ENCODE measurements at places on chromosomes 6 and 20.

- DNase-seq: no peak
These were observed 99.9 kb upstream of the RIN2 start for GRCh38 chr20:19658137-19658536.

GRCh38 chr6:15358579-15359327 lies 112.9 kb downstream of the JARID2 start:
- DNase-seq: no peak

DNA sequence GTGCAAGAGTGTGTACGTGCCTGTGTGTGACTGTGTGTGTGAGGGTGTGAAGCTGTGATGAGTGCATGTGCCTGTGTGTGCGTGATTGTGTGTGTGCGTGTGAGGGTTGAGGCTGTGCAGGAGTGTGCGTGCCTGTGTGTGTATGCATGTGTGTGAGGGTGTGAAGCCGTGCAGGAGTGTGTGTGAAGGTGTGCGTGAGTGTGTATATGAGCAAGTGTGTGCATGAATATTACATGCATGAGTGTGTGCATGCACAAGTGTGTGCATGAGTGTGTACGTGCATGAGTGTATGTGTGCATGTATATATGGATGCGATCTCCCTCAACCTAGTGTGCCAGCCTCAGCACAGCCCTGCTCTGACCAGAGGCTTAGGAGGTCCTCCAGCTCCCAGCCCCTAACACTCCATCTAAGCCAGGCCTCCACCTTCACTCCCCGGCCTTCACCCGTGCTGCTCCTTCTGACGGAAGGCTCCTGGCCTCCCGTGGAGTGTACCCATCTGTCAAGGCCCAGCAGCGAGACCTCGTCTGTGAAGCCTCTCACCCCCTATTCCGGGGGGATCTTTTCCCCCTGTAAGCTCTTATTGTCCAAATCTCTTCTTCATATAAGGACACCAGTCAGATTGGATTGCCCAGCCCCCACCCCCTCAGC lies 19.9 kb upstream of the PHACTR3 start:
- DNase-seq: no peak

GRCh38 chr6:39156801-39157200 lies 41.8 kb upstream of the SAYSD1 start:
- DNase-seq: no peak

DNA sequence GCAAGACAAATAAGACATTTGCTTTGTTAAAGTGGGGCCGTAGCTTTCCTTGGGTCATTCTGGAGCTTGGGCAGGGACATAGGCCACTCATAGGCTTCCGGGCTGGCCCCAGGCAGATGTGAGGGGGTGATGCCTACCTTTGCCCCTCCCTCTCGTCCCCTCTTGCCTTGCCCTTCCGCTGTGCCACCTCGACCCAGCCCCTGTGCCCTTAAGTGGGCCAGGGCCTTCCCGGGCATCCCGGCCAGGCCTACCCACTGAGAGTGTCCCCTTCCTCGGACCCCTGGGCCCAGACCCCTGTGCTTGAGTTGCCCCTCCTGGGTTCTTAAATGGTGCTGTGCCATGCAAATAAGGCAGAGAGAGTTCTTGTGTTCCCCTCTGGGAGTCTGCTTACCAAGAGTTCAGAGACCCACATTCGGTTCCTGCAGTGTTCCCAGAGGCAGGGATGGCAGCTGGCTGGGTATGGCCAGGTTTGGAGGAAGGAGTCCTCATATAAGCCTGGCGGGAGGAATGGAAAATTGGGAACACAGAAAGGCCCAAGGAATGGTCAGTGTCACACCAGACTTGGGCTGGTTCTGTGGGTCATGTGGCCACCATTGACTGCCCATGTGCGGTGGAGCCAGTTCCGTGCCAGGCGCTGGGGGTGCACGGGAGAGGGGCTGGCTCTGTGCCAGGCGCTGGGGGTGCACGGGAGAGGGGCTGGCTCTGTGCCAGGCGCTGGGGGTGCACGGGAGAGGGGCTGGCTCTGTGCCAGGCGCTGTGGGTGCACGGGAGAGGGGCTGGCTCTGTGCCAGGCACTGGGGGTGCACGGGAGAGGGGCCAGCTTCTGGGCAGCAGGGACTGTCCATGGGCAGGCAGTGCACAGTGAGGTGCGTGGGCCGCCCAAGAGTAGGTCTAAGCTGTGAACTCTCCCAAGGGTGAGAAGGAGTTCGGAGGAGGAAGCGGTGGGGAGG lies 173.5 kb upstream of the SNX9 start:
- DNase-seq: no peak

GRCh38 chr6:34672657-34673043 lies 23.9 kb downstream of the ILRUN start:
- DNase-seq: no peak

GRCh38 chr6:158039571-158040050 lies 57.9 kb downstream of the SYNJ2 start:
- DNase-seq: no peak

Measured in omental fat pad (tissue), 4 donors.